ENCODE measurements at places on chromosomes 2 and 18.
A peak's percentile ranks its signal among the peaks of the same experiment; 100 is the strongest.

DNA sequence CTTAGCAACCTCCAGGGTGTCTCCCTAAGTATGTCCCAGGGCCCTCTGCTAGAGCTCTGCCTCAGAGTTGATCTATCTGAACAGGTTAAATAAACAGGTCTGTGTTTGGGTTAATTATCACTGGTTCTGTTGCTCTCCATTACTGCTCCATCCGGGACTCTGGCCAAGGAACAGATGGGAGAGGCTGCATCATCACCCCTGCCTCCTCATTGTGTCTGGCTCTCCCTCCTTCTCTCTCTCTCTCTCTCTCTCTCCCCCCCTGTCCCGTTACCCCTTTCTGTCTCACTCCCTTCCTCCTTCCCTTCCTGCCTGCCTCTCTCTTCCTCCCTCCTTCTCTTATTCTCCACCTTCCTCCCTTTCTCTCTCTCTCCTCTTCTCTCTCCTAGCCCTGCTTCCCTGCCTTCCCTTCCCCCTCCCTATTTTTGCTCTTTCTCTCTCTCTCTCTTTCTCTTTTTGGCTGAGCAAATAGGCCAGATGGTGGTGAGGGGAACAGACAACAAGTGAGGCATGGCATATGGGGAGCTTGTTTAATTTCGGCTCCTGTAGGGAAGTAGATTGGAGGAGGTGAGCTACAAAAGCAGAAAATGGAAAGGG is 62.1 kb downstream of the SETBP1 start:
- no peak for DNase-seq

- no peak for DNase-seq
These were observed 34.6 kb upstream of the TBR1 start for GRCh38 chr2:161381546-161381945.

DNA sequence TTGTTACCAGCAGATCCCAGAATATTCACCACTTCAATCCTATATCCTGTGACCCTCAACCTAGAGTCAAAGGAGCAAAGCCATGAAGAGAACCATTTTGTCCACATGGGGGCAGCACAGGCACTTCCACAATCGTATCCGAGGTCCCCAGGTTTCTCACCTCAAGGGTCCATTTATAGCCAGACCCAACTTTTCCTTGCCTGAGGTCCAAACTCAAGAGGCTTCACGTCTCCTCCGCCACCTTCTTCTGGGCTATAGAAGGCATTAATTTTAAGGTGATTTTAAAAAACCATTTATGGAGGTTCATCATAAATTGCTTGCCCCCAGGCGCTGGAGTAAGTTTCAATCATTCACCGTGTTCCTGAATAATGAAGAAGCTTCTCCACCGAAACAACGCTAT is 111.6 kb upstream of the NABP1 start:
- peak; percentile 79 for DNase-seq

GRCh38 chr2:84492571-84492970 is 23.7 kb upstream of the DNAH6 start:
- no peak for DNase-seq

- DNase-seq, result no peak
These were observed 107.5 kb downstream of the LIPG start for GRCh38 chr18:49669403-49669802.

GRCh38 chr2:195656161-195656858 is 716 bp upstream of the SLC39A10 start:
- no peak for DNase-seq

GRCh38 chr2:102558463-102558862 is 60.9 kb upstream of the SLC9A2 start:
- DNase-seq, result no peak

- DNase-seq, result no peak
These were observed 3.0 kb upstream of the IRS1 start for GRCh38 chr2:226802573-226802972.

DNA sequence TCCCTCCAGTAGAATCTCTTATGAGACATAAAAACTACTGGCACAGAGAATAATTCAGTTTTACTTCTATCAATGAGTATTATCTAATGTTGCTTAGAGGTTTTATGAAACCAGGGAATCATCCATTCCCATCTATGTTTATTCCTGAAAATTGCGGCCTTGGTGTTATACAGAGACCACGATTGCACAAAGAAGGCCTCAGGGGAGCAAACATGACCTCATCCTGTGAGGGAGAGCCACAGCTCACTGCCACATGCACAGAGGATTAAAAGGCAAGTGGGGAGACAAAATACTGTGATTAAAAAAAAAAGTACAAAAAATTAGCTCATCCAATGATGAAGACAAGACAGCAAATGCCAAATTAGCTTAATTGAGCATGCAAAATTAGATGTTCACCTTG is 111.8 kb upstream of the SLC35G4 start:
- no peak for DNase-seq

DNA sequence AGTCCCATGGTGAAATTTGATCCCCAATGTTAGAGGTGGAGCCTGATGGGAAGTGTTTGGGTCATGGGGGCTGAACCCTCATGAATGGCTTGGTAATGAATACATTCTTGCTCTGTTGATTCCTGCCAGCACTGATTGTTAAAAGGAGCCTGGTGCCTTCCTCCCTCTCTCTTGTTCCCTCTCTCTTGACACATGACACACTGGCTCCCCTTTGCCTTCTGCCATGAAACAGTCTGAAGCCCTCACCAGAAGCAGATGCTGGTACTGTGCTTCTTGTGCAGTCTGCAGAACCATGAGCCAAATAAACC is 30.6 kb upstream of the EPC2 start:
- peak; percentile 43 for DNase-seq

DNA sequence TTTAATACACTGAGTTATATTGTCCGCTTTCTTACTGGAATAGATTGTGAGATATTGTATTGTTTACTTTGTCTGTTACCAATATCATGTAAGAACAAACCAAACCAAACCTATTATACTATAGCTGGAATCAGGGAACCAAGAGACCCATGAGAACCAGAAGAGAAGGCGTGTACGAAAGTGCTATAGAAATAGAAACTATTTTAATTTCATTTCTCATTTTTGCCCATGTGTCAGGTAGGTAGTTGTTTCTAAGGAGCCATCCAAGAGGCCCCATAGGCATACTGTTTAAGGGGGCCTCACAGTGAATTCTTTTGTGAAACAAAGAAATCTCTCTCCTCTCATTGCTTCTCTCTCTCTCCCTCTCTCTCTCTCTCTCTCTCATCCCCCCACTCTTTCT is 363.6 kb downstream of the RNF144A start:
- DNase-seq, result no peak

DNA sequence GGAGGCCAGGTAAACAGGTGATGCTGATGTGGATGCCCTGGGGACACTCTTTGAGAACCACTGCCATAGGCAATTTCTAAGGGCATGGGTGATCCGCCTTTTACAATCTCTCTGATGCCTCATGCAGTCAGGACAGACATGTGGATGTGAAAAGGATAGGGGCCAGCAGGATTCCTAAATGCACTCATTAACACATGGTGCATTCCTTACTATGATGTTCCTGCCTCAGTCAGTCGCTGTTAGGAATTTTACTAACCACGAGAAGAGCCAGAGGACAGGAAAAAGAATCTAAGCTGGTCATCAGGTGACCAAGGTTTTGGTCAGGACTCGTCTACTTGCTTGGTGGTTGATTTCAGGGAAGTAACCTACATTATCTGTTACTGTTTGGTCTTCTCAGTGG is 191.0 kb downstream of the ARL4C start:
- no peak for DNase-seq

DNA sequence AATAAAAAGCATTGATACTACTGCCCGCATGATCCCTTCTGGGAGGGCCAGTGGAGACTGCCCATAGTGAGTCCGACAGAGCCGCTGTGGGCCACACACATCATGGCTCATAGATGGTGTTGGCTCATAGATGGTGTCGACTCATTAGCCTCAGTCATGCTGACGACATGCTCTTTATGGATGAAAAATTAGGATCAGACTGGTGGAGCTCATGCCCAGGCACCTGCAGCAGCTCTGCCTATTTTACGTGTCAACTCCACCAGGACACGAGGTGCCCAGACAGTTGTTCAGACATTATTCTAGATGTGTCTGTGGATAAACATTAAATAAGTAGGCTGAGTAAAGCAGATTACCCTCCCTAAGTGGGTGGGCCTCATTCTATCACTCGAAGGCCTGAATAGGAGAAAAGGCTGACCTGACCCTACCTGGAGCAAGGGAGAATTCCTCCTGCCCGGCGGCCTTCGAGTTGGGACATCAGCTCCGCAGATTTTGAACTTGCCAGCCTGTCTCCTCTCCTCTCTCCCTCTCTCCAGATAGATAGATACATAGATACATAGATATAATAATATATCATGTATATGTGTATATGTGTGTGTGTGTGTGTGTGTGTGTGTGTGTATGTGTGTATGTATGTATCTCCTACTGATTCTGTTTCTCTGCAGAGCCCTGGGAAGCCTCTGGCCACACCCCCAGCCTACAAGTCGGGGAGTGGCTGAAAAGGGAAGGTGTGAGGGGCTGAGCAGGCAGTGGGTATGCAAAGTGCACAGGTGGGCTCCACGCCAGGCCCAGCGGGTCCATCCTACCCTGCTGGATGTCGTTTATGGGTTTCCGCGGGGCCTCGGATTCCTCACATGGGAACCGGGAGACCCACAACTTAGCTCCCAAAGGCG is 13.6 kb upstream of the TEX51 start:
- no peak for DNase-seq

DNA sequence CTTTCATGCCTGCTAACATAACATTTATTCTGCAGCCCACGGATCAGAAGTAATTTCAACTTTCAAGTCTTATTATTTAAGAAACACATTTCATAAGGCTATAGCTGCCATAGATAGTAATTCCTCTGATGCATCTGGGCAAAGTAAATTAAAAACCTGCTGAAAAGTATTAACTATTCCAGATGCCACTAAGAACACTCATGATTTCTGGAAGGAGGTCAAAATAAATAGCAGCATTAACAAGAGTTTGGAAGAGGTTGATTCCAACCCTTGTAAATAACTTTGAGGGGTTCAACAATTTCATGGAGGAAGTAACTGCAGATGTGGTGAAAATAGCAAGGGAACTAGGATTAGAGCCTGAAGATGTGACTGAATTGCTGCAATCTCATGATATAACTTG is 77.6 kb downstream of the CCDC148 start:
- DNase-seq, result no peak
